ENCODE measurements at places on chromosomes 5 and 9. TPM values are rescaled to one million over a fixed set of nuclear protein-coding genes. Genes with fewer than 3 reads are reported as not detected.

- peak; percentile 78 for DNase-seq
Observed at GRCh38 chr5:17398431-17398830, 99.6 kb upstream of the TAF11L2 start.

DNA sequence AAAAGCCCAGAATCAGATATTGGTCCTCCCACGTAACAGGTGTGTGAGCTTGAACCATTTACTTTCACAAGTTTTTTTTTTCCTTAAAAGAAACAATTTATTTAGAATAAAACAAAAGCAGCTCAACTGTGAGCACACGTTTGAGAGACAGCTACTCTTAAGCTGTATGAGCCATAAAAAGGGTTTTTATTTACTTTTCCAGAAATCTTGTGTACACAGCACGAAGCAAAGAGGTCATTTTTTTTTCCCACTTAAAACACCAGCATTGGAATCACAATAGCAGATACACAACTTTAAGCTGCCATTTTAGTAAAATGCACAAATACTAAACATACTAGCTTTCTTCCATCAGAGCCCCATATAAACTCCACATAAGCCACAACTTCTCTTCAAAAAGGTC lies 44.6 kb downstream of the JAKMIP2 start:
- no peak for DNase-seq

GRCh38 chr9:88502552-88503034 lies 32.4 kb upstream of the NXNL2 start:
- DNase-seq, result no peak

The PCDHAC1 gene
- total RNA-seq, result not detected

The CKMT2 gene
- total RNA-seq, result not detected
